Activated naive CD8-positive, alpha-beta T cell treated with anti-CD3 and anti-CD28 coated beads, Interleukin-2, amount 10 ng/mL, durations not matched to agents 7 days and 5 days (primary cell): ENCODE measurements at places on chromosomes 7 and 10. TPM values are rescaled to one million over a fixed set of nuclear protein-coding genes. Genes with fewer than 3 reads are reported as not detected.

Gene PAX4
- not detected for total RNA-seq

Gene OR6V1
- total RNA-seq, result not detected

Gene ELMO1
- 78.6 TPM for total RNA-seq

Gene OIT3
- not detected for total RNA-seq

Gene PTF1A
- total RNA-seq, result not detected

Gene NKX2-3
- not detected for total RNA-seq

Gene SPAM1
- total RNA-seq, result not detected

DNA sequence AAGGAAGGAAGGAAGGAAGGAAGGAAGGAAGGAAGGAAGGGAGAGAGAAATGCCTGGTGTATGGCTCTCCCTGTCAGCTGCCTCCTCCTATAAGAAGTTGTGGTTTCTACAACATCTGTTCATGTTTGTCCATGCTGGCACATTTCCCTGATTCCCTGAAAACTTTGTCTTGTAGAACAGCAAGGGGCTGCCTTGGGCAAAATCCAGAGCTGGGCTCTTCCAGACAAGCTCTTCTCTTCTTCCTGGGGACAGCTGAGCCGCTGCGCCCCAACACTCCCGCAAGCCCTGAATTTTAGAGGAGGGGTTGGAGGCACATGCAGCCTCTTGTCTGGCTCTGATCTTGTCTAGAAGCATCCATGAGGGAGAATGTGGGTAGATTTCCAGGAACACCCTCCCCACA lies 282.0 kb upstream of the ADARB2 start:
- H3K4me1 ChIP-seq, result no peaks in the 10 kb centered on the region
- H3K4me3 ChIP-seq, result no peak overlapping the region
- no peaks in the 10 kb centered on the region for H3K36me3 ChIP-seq
- DNase-seq, result no peak
- H3K27ac ChIP-seq, result no peak overlapping the region
- no peaks in the 10 kb centered on the region for H3K27me3 ChIP-seq

GRCh38 chr10:27696466-27696865 lies 49.2 kb downstream of the MKX start:
- no peaks in the 10 kb centered on the region for H3K4me1 ChIP-seq
- H3K27me3 ChIP-seq, result peaks cover 16% of the 10 kb centered on the region
- no peak for DNase-seq
- no peak overlapping the region for H3K4me3 ChIP-seq

DNA sequence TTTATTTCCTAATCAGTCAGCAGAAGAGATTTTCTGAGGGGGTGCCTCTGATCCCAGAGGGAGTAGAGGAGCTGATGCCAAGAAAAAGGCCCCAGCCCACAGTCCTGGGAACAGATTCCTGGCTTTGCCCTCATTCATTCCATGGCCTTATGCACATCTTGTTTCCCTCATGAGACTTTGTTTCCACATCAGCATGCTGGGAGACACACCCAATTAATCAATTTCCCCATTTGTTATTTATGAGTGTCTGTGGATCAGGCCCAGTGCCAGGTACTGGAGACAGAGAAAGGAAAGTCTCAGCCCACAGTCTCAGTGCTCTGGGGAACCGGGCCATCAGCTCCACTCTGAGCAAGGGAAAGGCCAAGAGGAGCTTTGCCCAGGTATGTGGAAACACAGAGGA lies 496.2 kb upstream of the ZMIZ1 start:
- H3K36me3 ChIP-seq, result no peaks in the 10 kb centered on the region
- H3K4me1 ChIP-seq, result no peaks in the 10 kb centered on the region
- H3K4me3 ChIP-seq, result no peak overlapping the region
- no peak for DNase-seq
- no peaks in the 10 kb centered on the region for H3K27me3 ChIP-seq

- no peak overlapping the region for H3K4me3 ChIP-seq
- H3K36me3 ChIP-seq, result no peaks in the 10 kb centered on the region
- H3K27ac ChIP-seq, result no peak overlapping the region
- DNase-seq, result no peak
Measured at GRCh38 chr7:116307253-116307652, 96.9 kb downstream of the TES start.

GRCh38 chr7:19989906-19990305 lies 216.5 kb upstream of the TMEM196 start:
- no peaks in the 10 kb centered on the region for H3K36me3 ChIP-seq
- H3K4me3 ChIP-seq, result no peak overlapping the region
- H3K27me3 ChIP-seq, result no peaks in the 10 kb centered on the region
- no peaks in the 10 kb centered on the region for H3K4me1 ChIP-seq

DNA sequence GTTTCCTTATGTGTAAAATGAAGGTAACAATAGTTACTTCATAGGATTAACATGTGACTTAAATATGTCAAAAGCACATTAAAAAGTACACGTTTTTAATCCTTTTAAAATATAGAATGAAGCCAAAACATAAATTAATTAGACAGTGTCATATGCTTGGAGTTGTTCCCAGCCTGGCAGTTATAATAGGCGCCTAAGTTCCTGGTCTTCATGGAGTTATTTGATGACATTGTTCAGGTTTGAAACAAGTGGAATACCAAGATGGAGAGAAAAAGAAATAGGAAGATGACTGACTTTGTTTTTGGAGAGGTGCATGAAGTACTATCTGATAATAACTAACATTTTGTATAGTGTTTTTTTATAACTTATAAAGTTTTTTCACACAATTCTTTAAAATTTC lies 67.3 kb downstream of the ZNRF2 start:
- H3K4me3 ChIP-seq, result no peak overlapping the region
- peaks cover 29% of the 10 kb centered on the region for H3K4me1 ChIP-seq

- peak within 1 kb of the TSS; percentile 48 for H3K4me3 ChIP-seq
- peaks cover 29% of the 10 kb centered on the region for H3K4me1 ChIP-seq
- H3K27me3 ChIP-seq, result peaks cover 91% of the 10 kb centered on the region
- H3K27ac ChIP-seq, result peak within 1 kb of the TSS; percentile 46
Measured at GRCh38 chr10:99532687-99533495, at the start of gene NKX2-3. Gene NKX2-3 (plus strand): TSS chr10:99532942. CDS start chr10:99533132, 190 bp downstream.

GRCh38 chr10:90560331-90560730 lies 297.5 kb downstream of the HTR7 start:
- H3K27me3 ChIP-seq, result no peaks in the 10 kb centered on the region
- no peaks in the 10 kb centered on the region for H3K36me3 ChIP-seq
- no peak overlapping the region for H3K27ac ChIP-seq

DNA sequence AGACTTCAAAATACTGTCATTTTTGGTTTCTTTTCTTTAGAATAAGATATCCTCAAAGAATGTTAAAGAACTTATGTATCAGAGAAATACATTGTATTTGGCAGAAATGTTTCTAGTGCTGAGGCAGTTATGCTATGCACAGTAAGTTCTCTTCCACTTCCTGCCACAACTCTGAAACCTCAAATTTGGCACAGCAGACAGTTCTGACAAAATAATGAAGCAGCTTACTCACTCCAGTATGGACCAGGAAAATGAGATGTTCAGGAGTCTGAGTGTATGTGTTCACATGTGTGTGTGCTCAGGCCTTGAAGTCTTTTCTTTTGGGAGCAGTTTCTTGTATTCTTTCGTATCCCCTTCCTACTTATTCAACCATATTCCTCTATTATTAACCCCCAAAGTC lies 197.0 kb upstream of the AGK start:
- no peak for DNase-seq
- no peak overlapping the region for H3K4me3 ChIP-seq
- H3K36me3 ChIP-seq, result no peaks in the 10 kb centered on the region
- no peak overlapping the region for H3K27ac ChIP-seq
